ENCODE measurements at places on chromosomes 11 and 22.

DNA sequence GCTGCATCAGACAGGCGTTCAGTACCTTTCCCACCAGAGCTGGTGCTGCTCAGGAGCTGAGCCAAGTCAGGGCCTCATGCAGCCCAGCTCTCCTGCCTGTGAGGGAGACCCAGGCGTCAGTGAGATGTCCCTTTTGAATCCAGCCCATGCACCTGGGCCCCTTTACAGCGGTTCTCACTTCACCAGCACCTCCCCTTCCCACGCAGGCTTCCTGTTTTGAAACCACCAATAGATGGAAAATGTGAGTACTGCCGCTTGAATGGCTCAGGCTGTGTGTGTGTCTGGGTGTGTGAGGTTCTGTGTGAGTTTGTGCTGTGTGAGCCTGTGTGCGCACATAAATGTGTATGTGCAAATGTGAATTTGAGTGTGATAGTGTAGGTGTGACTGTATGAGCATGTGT is 88.4 kb downstream of the UBASH3B start:
- no peak for DNase-seq

DNA sequence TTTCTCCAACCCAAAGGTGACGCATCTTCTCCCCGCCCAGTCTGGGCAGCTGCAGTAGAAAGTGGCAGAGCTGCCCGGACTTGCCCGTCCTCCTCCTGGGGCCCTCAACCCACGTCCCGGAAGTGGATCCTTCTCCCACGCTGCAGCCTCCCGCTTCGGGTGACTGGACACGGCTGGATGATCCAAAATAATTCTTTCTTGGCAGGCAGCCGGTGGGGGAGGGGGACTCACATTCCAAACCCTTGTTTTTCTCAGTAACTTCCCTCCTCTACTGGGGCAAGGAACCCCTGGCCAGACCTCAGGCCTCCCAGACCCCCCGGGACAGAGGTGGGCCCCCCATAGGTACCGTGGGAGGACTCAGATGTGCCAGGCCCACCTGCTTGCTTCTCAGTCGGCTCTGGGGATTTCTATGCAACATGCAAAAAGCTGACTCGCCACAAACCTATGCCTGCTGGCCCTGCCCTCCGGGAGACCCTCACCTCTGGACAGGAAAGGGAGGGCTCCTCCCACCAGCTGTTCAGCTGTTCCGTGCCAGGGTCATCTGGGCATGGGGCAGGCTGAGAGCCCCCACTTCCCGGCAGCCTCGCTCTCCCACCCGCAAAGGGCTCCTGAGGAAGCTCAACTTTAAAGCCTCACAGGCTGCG is 1.4 kb downstream of the PLXNB2 start:
- peak; percentile 88 for DNase-seq

GRCh38 chr11:72328366-72329224 is 84.6 kb upstream of the PHOX2A start:
- no peak for DNase-seq

DNA sequence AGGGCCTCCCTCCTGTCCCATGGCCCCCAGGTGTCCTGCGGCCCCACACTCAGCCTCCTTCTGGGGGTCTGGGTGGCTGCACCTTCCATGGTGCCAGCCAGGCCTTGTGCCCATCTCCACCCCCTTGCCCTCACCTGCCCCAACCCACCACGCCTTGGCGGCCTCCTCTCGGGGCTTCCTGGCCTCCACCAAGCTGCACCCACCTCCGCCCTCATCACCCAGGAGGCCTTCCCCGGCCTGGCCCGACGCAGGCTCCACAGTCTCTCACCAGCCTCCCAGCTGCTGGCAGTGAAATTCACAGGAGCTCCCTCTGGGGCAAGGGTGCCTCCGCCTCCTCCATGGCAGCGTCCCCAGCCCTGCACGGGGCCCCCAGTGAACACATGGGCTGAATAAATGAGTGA is 35.9 kb upstream of the WNT7B start:
- peak; percentile 71 for DNase-seq

- no peak for DNase-seq
These were observed 1.6 kb upstream of the MCAM start for GRCh38 chr11:119318240-119319135.

DNA sequence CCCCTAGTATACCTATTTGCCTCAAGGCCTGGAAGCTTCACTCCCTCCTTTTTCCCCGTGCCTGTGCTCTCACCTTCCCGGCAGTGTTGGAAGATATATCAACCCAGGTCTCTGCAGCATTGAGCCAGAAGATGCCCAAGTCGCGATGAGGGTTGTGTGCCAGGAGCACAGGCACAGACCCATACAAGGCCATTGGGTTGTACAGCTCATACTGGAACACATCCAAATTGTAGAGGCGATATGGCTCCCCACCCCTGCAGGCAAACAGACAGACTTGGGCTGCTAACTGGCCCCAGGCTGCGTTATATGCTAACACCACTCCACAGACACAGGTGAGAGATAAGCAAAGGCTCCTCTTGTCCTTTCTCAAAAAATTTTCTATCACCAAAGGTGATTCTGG is 10.7 kb upstream of the B3GAT3 start:
- DNase-seq = no peak

- no peak for DNase-seq
These were observed 537.4 kb downstream of the TMEM135 start for GRCh38 chr11:87575088-87575487.

- no peak for DNase-seq
These were observed 43.2 kb upstream of the CLDN5 start for GRCh38 chr22:19567157-19568009.

DNA sequence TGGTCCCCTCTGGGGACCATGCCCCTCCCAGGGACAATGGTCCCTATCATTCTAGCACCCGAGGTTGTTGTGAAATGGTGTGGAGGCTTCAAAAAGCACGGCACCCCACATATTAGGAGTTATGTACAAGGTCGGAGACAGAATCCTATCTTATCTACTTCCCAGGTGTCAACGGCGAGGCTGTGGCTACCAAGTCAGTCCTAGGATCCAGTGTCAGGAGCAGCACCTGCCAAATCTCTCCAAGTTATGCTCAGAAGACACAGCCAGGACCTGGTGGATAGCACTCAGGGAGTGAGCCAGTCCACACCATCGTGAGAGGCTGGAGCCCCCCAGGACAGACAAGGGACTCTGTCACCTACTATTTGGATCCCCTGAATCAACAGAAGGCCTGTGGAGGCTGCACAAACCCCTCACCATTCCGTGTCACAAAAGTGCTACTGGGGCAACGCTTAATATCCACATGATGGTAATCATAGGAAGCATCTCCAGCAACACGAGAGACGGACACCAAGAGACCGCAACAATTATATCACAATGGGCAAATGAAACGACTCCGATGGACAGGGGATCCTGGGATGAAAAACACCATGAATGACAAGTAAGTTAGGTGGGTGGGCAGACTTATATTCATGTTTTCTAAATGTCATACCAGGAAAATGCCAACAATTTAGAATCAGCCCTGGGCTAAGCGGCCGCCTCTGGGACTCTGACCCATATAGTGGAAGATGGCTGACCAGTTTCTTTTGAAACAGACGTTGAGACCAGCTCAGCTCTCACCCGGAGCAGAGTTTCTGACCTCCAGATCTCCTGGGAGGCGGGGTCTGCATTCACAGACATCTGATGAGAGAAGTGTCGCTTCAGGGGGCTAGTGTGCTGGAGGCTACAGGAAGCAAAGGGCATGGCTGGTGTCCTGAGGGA is 108.4 kb downstream of the MED15 start:
- no peak for DNase-seq

- DNase-seq = peak; percentile 85
These were observed 57.8 kb downstream of the SPATA19 start for GRCh38 chr11:133787379-133788141.

GRCh38 chr11:80533463-80533862 is 1092.6 kb upstream of the TENM4 start:
- no peak for DNase-seq

DNA sequence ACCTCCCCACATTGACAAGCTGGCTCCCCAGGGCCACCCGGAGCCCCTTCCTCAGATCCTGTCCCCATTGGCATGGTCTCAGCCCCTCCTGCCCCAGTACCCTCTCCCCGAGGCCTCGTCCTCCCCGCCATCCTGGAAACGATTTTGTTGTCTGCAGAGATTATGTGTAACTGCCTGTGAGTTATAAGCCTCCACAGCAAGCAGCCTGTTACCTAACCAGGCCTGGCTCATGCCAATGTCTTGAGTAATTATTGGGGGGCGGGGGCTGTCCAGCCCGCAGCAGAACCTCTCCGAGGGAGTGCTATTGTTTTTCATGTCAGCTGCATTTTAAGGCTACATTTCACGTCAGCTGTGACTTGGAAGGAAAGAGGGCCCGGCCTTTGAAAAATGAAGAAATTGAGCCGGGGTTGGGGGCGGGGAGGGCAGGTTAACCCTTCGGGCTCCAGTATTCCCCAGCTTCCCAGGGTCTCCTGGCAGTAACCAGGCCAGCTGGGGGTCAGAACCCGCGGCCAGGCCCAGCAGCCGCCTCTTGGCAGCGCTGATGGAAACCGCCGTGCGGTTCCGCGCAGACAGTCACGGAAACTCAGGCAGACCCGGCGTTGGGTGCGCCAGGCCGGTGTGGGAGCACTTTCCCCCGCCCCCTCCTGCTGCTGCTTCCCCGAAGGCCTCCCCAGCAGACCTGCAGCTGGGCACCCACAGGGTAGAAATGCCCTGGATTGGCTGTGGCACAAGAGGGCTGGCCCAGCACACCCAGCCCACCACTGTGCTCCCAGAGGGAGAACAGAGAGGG is 59.5 kb downstream of the CDKN1C start:
- DNase-seq = peak; percentile 84

- no peak for DNase-seq
These were observed 71.2 kb downstream of the PIWIL4 start for GRCh38 chr11:94638301-94638901.

DNA sequence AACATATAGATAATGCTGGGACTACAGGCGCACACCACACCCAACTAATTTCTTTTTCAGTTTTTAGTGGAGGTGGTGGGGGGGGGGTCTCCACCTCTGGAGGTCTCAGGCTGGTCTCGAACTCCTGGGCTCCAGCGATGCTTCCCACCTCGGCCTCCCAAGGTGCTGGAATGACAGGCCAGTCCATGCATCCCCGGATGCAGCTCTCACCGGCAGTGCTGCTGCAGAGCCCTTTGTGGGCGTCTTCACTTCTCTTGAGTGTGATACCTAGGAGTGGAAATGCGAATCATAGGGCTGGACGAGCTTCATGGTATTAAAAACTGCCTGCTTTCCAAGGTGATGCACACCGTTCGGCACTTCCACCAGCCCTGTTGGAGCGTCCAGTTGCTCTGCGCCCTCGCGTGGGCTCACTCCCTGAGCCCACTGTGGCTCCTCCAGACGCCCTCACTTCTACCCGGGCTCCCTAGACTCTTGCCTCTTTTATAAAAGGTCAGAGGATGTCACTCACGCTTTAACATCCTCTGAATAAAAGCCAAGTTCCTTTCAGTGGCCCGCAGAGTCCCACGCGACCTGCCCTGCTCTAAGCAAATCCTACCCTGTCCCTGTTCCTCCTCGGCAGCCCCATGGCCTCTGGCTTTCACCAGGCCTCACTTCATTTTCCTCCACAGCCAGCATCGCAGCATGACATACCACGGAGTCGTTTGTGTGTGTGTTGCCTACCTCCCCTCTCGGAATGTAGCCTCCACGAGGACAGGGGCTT is 837 bp upstream of the BID start:
- DNase-seq = no peak

DNA sequence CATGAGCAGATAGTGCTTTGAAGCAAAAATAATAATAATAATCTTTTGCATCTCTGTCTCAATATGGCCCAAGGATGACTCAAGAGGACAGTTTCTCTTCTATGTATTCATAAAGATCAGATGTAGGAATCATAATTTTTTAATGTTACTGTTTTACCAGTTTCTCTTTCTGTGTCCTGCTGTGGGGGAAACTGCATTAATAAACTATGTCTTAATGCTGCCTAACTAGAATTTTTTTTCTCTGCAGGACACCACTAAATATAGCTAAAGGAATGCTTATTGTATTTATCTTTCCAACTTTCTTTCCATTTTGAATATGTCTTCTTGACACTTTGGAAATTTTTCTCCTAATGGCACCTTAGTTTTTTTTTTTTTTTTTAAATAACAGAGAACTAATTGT is 6.5 kb downstream of the FJX1 start:
- DNase-seq = no peak

GRCh38 chr11:44903035-44903434 is 47.6 kb downstream of the TP53I11 start:
- DNase-seq = no peak

DNA sequence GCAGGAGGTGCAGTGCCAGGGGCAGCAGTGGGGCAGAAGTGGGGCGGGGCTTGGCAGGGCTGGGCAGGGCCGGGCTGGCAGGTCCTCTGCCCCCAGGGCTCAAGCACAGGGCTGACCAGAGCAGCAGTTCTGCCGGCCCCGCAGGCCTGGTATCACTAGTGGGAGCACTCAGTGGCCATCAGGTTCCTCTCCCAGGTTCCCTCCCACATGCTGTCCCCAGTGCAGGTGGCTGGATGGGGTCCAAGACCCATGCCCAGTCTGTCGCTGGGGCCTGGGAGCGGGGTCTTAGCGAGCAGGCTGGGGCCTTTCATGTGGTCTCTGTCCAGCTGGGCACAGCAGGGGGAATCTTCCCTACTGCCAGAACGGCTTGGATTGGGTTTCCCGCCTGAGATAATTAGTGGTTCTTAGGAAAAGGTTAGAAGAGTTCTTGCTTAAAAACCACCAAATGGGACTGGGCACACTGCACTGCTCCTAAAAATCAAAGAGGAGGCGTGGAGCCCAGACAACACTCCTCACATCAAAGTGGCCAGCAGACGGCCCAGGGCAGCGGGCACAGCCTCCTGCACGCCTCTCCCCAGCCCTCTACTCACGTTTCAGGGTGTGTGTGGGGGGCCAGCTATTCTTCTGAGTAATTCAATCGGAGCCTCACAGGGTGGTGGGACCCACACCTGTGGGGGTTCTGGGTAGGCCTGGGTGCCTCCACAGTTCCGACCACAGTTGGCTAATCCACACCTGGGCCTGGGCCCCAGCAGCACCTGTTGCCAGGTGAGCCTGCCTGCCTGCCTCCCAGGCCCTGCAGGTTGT is 45.6 kb downstream of the TPCN2 start:
- DNase-seq = no peak

DNA sequence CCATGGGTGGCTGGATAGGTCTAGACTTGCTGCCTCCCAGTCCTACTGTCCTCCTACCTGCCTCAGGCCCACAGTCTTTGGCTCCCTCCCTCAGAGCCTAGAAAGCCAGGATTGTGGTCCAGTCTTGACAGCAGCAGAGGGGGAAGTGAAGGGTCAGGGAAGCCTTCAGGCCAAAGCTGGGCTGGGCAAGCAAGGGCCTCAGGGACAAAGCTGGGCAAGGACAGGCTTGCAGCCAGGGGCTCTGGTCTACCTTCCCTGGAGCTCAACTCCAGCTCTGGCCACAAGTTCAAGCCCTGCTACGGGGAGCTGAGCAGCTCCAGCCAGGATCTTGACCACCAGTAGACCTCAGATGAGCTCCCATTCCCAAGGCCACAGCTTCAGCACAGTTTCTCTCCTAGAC is 14.9 kb downstream of the LMO1 start:
- DNase-seq = no peak

DNA sequence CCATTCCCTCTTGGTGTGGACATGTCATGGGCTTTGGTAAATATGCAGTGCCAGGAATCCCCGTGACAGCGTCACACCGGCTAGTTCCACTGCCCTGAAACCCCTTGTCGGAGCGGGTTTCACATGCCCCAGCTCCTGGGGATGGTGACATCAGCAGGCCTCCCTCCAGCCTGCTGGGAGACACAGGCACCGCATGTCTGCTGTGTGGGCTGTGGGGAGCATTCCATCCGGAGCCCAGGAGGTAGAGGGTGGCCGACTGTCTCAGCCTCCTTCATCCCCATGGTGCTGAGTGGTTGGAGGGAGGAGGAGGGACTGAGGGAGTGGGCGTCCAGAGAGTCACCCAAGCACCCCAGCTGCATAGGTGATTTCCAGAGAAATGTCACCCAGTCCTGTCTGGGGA is 1161.1 kb downstream of the BRD1 start:
- no peak for DNase-seq
